ENCODE measurements at places on chromosomes 16 and 17.
A peak's percentile ranks its signal among the peaks of the same experiment; 100 is the strongest.

DNA sequence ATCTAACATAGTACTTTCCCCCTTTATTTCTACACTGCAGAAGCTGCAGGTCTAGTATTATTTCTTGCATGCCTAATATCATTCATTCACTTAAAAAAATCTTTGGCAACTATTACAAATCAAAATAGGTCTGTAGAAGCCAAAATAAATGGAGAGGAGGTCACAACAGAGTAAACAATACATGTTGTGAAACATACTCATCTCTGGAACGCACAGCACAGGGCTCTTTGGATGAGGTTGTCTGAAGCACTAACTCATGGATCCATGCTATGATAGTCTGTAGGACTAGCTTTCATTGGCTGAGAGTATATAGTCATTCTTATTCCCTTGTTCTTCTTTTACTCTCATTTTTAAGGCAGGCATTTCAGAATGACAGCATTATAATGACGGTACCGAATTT is 21.3 kb downstream of the MYO1D start:
- no peak for ATAC-seq

GRCh38 chr17:6919158-6919557 is 76.7 kb upstream of the ALOX12 start:
- ATAC-seq, result no peak

GRCh38 chr17:63927464-63928171 is 4.5 kb downstream of the CD79B start:
- no peak for ATAC-seq

- peak; percentile 33 for ATAC-seq
Measured at GRCh38 chr16:56551796-56552738, 12.8 kb upstream of the MT4 start.

DNA sequence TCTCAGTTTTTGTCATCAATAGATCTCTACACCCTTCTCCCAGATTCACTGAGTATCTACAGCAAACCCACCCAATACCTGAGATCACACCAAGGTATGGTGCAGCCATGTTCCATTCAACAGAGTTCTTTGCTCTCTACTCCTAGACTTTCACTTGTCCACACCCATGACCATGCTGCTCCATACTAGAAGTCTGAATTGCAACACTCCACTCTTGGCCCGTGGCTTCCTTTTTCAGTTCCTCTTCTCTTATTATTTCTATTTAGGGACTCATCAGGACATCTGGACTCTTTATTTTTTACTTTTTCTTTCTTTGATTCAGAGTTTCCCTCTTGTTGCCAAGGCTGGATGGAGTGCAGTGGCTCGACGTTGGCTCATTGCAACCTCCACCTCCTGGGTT is 37.1 kb downstream of the YWHAE start:
- ATAC-seq, result no peak

GRCh38 chr16:27985981-27986380 is 77.5 kb downstream of the GSG1L start:
- no peak for ATAC-seq

DNA sequence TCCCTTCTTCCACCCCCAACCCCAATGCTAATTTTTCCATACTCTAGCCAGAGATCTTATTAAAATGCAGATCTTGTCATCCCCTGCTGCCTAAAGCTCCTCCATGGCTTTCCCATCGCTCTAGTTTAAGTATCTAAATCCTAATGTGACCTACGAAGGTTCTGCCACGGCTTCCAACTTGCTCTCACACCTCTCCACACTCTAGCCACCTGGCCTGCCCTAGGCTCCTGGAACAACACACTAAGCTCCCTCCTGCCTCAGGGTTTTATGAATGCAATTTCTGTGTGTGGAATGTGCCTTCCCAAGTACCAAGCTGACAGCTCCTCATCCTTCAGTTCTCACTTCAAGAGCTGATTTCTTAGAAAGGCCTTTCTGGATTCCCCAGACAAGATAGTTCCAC is 16.6 kb downstream of the NXPH3 start:
- ATAC-seq, result no peak

DNA sequence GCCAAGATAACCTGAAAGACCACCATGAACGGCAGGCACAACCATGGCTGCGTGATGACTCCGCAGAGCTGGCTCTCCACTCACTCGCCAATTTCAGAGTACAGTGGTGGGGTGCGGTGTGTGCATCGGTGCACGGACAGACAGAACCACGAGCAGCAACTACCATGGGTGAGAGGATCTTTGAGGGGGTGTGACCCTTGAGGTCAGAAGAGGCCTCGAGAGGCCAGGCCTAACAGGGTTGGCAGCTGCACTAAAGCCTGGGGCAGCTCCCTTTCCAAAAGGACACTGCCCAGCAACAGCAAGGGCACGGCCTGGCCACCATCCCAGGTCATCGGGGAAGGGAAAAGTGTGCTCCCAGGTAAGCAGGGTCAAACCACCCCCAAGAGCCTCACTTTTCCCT is 1.9 kb upstream of the ECI1 start:
- ATAC-seq, result no peak

- no peak for ATAC-seq
Measured at GRCh38 chr16:19751478-19752385, 33.7 kb downstream of the IQCK start.

GRCh38 chr16:2713985-2714774 is 5.8 kb downstream of the PRSS27 start:
- no peak for ATAC-seq

DNA sequence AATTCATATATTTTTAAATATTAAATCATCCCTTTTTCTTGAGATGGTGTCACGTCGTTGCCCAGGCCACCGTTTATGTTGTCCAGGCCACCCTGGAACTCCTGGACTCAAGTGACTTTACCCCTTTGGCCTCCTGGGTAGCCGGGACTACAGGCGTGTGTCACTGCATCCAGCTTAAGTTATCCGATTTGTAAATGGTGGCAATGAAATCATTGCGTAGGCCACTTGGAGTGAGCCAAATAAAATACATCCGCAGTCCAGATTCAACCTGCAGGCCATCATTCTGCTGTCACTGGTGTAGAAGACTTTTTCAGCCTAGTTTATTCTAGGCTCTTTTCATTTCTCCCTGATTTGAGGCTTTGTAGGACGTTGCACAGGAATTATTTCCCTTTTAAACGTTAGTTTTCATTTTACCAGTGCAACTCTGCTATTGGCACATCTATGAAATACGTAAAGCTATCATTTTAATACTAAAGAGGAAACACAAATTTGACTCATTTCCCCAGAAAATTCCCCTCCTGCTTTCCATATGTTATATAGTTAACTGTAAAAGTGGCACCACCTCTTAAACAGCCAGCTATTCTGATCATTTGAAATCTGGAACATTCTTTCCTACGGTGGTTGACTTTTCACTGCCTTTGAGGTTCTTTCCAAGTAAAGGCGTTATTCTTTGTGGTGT is 449.8 kb downstream of the MAF start:
- ATAC-seq, result no peak

DNA sequence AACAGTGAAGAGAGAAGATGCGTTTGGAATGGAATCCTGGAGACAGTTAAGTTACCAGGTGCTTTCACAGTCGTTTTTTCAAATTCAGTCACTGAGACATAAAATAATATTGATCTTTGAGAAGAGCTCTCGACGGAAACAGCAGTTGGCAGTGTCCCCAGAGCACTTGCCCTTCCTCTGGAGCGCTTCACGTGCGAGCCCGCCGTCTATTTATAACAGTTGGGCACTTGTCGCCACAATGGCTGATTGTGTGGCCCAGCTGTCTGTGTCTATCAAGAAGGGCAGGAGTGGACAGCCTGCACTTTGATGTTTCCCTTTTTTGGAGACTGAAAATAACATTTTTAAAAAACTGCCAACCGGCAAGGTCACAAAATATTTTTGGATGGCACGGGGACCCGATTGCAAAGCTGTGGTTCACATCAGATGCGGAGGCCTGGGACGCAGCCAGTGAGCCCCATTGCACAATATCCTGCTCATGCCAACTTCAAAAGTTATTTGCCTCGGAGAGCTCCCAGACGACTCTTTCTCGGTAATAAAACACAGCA is 62.9 kb downstream of the ADCY9 start:
- ATAC-seq, result no peak

DNA sequence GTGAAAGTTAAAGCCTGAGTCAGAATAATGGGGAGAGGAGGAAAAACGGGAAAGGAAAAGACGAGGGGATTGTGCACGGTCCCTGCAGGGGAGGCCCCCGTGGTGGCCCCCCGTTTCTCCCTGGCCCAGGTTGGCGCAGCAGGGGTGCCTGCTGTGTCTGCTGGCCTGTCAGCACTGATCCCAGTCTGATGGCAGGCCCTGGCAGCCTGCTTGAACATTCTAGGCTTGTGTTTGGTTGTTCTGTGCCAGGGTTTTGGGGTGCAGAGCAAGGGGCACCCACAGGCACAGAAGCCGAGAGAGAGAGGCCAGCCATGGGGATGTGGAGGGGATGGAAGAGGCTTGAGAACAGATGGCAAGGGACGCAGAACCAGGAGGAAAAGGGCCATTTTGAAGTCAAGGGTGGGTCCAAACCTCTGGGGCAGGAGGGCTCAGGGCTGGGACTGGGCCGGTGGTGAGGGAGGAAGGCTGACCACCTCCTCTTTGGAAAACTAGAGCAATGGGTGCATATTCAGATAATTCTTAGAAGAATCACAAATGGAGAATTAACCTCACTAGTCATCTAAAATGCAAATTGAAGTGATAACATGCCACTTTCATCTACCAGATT is 35.9 kb downstream of the TBX4 start:
- ATAC-seq, result no peak

- ATAC-seq, result peak; percentile 84
Measured at GRCh38 chr17:74923538-74924249, 379 bp upstream of the OTOP2 start.

- peak; percentile 36 for ATAC-seq
Measured at GRCh38 chr17:82751171-82751570, 694 bp upstream of the TBCD start.

- no peak for ATAC-seq
Measured at GRCh38 chr17:29433541-29433940, 43.4 kb downstream of the TAOK1 start.

- peak; percentile 9 for ATAC-seq
Measured at GRCh38 chr17:2025220-2025621, at the start of gene RTN4RL1. RTN4RL1 (minus strand) TSS chr17:2025334; CDS start chr17:2024865, 469 bp downstream.

- no peak for ATAC-seq
Measured at GRCh38 chr17:46043606-46044005, 44.6 kb downstream of the STH start.
